Choroid plexus epithelial cell (primary cell): ENCODE measurements at places on chromosomes 5 and 9.

DNA sequence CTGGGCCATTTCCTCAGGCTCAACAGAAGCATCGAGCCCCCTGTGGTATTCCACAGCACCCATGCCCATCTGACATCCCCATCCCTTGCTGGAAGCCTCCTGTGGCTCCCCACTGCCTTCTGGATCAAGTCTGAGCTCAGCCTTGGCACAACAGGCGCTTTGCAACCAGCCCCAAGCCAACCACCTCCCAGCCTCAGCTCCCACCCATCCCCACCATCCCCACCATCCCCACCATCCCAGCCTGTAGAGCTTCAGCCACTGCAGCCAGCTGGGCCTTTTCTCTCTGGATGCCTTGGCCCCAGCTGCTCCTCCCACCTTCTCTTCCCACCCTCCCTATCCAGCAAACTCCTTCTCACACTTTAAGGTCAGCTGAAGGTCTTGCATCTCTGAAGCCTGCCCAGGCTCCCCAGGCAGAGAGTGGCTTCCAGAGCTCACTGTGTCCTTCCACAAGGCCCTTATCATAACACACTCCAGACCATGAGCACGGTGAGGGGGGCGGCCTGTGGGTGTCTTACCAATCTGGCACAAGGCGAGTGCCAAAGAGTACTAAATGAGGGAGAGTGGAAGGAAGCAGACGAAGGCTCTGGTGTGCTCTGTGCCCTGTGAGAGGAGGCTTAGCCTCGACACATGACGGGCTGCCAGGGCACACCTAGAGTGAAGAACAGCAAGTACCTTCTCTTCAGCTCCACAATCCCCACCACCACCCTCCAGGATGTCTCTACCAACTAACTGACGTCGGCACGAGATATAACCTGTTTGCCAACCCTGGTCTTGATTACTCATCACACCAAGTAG is 6.5 kb downstream of the HIGD2A start:
- DNase-seq: peak; percentile 26

DNA sequence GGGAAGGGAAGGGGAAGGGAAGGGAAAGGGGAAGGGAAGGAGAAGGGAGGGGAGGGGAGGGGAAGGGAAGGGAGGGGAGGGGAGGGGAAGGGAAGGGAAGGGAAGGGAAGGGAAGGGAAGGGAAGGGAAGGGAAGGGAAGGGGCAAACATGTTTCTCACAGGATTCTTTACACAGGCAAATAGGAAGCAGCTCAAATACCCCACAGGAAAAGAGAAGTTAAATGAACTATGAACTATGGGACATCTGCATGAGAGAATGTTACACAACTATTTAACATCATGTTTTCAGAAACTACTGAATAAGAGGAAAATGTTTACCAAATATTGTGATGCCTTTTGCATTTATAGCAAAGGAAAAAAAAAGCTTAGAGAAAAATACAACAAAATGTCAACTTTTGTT is 125.4 kb upstream of the SLC30A5 start:
- DNase-seq: no peak

GRCh38 chr5:67695369-67695768 is 498.8 kb upstream of the CD180 start:
- no peak for DNase-seq

DNA sequence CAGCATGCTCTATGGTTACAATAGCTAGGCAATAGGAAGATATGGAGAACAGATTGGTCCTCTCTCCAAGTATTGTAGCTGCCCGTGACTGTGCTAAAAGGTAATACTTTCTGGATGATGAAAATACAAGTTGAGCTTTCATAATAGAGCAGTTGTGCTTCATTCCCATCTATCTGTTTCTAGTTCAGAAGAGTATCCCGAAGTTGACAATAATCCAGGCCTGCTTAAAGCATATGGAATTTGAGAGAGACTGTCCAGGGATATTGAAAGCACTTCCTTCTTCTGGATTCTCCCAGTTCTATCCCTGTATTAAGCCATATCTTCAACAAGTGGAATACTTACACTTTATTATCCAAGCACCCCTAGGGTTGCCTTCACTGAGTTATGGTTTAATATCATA is 350.4 kb downstream of the EFNA5 start:
- DNase-seq: no peak

GRCh38 chr5:116629168-116629567 is 54.5 kb upstream of the SEMA6A start:
- no peak for DNase-seq

DNA sequence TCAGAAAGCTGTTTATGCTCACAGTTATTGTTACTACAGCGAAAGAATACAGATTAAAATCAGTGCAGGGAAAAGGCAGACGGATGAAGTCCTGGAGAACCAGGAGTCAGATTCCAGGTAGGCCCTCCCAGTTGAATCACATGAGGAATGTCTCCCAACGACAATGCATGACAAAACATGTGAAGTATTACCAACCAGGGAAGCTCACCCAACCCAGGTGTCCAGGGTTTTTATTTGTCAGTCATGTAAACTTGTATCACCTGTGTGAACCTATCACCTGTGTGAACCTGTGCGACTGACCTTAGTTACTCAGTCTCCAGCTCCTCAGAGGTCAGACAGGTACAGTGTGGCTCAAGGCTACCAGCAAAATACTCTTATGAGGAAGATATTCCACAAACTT is 63.9 kb downstream of the KIAA1958 start:
- DNase-seq: no peak

- no peak for DNase-seq
These were observed 181.7 kb upstream of the CD180 start for GRCh38 chr5:67378256-67378655.

- no peak for DNase-seq
These were observed 445.2 kb downstream of the ELAVL2 start for GRCh38 chr9:23380821-23381220.

- DNase-seq: no peak
These were observed 14.1 kb upstream of the SPDL1 start for GRCh38 chr5:169569513-169569912.

DNA sequence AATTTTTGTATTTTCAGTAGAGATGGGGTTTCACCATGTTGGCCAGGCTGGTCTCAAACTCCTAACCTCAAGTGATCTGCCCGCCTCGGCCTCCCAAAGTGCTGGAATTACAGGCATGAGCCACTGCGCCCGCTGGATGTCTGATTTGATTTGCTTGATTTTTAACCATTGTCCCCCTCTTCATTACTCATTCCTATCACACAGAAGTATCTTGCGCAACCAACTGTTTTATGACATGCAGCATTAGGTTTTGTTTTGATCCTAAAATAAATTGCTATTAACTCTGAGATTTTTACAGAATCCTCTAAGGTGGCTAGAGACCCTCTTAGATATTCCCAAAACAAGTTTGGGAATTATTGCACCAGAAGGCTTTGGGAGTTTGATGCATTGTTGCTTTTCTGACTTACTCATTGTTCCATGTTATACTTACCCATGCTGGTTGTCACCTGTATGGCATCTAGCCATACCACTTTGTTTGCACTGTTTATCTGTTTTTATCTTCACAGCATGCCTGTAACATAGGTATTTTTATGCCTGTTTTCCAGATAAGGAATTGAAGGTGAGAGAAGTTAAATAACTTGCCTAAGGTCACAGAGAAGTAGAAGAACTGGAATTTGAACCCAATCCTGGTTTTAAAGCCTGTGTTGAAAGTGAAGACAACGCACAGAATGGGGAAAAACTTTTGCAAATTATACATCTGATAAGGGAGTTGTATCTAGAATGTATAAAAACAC is 35.9 kb upstream of the PWWP2A start:
- DNase-seq: no peak

DNA sequence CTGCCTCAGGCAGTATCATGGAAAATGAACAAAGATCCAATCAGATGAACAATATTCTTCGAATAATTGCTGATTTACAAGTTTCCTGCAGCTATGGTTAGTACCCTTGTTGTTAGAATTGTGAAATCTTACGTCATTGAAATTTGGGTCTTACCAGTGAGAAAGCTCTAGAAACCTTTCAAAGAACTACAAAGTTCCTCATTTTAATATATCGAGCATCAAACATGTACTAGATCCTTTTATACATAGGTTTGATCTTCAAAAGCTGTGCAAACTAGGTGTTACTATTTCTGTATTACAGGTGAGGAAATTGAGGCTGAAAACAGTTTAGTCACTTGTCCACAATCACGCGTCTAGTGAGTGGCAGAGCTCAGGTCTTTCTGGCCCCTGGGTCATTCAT is 43.7 kb upstream of the ANGPTL2 start:
- DNase-seq: no peak

GRCh38 chr5:148353634-148354033 is 18.3 kb downstream of the SPINK9 start:
- no peak for DNase-seq

- DNase-seq: no peak
These were observed 135.2 kb downstream of the PTTG1 start for GRCh38 chr5:160556846-160557245.

GRCh38 chr9:130933114-130934046 is 5.7 kb downstream of the FIBCD1 start:
- DNase-seq: peak; percentile 63

DNA sequence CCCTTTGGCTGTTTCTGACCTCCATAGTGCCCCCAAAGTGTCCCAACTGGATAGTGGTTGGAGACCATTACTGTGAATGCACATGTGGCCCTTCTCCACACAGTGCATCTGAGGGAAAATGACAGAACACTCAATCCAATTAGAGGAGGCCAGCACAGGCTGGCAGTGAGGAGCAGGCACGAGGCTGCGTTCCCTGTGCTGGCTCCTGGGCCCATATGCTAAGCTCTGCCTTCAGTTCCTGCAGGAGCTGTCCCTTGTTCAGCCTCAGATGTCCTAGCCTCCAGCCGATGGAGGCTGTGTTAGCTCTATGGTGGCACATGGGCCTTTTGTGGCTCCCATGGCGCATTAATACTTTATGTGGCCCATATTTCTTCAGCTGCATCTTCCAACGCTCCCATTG is 35.8 kb downstream of the ALG2 start:
- no peak for DNase-seq

DNA sequence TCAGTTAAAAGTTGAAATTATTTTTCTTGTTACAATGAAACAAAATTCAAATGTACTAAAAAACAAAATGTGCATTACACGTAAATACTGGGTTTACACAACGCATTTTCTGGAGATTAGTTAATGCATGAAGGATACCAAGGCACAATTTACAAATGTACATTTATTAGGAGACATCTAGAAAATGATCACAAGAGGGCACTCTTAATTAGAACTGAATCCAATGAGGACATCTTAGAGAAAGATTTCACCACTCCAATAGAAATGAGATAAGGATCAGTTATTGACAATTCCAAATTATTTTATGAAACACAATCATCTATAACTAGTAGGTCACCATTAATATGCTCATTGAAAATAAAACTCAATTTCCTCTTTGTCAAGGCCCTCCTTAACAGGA is 36.6 kb upstream of the CDH12 start:
- peak; percentile 43 for DNase-seq

GRCh38 chr5:143516249-143516648 is 112.8 kb upstream of the NR3C1 start:
- no peak for DNase-seq

DNA sequence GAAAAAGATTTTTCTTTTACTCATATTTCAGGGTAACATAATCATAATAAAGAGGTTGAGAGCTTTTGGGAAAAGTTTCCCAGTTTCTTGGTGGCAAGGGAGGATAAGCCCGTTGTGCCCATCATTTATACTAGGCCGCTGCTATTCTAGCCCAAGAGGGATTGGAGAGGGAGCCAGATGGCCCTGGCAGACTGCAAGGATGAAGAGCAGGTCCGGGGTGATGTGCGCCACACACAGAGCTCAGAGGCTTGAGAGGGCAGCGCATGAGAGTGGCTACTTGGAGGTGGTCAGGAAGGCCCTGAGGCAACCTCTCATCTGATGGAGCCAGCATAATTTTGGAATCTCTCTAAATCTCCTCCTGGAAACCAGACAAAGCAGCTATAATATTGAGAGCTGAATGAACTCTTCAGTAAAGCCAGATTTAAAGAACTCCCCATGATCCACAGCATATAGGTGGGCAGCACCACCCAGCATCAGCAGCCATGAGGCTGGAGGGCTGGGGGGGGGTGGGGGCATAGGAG is 110.1 kb downstream of the MED27 start:
- DNase-seq: no peak

GRCh38 chr9:34992376-34992951 is 2.9 kb downstream of the DNAJB5 start:
- peak; percentile 86 for DNase-seq

- no peak for DNase-seq
These were observed 466.2 kb downstream of the ENC1 start for GRCh38 chr5:74174366-74174765.

- no peak for DNase-seq
These were observed 236.8 kb upstream of the TARS1 start for GRCh38 chr5:33203931-33204330.

- peak; percentile 38 for DNase-seq
These were observed 21.0 kb downstream of the CSF1R start for GRCh38 chr5:150065346-150065745.

DNA sequence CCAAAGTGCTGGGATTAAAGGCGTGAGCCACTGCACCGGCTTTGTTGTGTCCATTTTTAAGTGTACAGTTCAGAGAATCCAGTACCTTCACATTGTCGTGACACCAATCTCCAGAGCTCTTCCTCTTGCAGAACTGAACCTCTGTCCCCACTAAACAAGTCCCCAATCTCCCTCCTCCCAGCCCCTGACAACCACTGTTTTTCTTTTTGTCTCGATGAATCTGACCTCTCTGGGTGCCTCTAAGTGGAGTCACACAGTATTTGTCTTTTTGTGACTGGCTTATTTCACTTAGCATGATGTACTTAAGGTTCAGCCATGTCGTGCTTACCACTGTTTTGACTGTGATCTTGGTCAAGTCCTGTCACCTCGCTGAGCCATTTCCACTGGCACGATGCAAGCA is 1.6 kb downstream of the WDR38 start:
- DNase-seq: no peak

GRCh38 chr9:19026375-19026774 is 6.6 kb downstream of the SAXO1 start:
- DNase-seq: no peak

GRCh38 chr9:6567140-6567591 is 78.4 kb downstream of the GLDC start:
- peak; percentile 93 for DNase-seq

DNA sequence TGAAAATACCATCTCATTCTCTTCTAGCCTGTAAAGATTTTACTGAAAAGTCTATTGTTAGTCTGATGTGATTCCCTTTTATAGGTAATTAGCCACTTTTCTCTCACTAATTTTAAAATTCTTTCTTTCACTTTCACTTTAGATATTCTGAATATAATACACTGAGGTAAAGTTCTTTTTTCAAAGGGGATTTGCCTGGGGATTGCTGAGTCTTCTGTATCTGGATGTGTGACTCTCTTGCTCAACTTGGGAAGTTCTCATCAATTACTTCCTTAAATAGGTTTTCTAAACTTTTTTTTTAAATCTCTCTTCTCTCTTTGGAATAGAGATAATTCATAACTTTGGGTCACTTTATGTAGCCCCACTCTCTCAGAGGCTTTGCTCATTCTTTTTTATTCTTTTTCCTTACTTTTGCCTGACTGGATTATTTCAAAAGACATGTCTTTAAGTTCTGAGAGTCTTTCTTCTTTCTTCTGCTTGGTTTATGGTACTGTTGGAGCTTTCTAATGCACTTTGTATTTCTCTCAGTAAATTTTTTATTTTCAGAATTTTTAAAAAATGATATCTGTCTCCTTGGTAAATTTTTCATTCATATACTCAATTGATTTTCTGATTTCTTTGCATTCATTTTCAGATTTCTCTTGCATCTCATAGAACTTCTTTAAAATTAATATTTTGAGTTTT is 55.9 kb upstream of the IL12B start:
- DNase-seq: no peak

GRCh38 chr9:99112750-99113413 is 8.0 kb downstream of the TGFBR1 start:
- DNase-seq: no peak

- peak; percentile 70 for DNase-seq
These were observed 18.7 kb downstream of the HSD17B4 start for GRCh38 chr5:119470851-119471451.
